ENCODE measurements at places on chromosomes 3 and 15.

DNA sequence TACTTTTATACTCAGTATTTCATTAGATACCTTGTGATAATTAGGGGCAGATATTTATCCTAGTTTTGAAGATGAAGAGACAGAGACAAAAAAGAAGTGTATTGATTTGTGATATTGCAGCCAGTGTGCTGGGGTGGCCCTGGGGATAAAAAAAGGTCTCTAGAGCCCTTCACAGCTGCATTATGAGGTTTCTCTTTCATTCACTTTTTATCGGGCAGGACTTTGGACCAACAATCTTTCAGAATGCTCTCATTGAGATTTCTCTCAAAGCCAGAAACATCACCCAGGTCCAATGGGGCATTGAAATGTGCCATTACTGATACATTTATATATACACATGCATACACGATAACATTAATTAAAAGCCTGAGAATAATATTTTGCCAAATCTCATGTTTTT, 20.5 kb upstream of the SELENOT start:
- peak; percentile 28 for DNase-seq

DNA sequence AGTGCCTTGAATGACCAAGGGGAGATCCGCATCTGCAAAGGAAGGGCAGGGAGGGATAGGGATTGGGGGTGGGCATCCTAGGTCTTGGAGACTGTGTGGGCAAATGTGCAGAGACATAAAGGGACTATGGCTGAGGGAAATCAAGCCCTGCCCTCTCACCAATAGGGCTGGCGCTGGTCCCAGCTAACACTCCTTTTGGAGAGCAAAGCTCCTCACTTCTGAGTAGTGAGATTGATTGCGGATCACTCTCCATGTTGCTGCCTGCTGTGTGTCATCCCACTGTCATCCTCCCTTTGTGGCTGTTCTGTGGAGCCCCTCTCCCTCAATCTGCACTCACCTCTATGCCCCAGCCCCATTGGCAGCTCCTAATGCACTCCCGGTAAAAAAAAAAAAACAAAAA, 2.2 kb upstream of the CELSR3 start:
- no peak for DNase-seq

DNA sequence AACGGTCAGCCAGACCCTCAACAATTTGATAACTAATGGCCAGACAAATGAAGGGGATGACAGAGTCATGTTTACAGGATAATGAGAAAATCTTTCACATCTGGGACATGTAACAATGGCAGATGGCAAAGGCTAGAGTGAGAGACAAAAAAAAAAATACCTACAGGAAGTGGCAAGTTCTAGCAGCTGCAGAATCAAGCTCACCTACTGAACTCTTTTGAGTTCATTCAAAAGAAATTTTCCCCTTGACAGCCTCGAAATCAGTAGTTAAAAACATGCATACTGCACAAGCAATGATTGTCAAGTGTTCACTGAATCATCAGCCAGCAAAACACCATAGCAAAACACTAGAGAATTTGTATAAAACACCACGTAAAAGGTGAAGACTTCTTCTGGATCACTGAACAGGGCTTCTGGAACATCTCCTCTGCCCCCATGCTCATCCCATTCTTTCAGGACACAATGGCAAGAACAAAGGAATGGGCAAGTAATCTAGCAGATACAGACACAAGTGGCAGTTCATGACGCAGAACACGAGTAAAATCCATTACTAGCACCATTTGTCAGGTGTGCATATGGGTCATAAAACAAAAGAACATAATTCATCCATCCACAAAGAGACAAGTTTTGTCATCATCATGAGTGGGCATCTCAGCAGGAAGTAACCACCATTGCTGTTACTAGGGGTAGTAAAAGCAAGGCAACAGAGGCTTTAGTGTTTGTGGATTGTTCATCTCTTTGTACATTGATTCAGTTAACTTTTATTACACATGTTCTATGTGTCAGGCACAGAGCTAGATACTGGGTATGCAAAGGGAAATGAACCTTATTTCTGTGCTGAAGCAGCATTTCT, 13.8 kb upstream of the KCNMB2 start:
- no peak for DNase-seq

DNA sequence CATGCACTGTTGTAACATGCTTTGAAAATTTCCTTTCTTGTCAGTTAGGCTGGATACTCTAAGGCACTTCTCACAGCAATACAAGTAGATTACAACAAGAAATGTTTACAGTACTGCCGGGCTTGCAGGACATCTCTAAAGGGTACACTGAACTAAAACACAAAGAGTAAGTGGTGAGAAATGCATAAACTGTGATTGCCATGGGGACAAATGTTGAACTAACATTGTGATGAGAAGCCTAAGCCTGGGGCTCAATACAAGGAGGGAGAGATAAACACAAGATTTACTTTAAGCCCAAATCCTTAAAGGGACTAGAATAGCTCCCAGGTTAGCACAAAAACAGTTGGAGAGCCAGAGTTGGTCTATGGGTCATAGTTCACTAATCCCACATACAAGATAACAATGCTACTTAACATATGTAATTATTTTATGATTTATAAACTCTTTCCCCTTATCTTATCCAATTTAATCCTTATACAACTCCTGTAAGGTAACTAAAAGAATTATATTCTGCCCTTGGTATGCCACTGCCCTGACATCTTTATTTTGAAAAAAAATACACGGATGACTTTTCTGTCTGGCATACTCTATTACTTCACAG, 126.9 kb downstream of the THRB start:
- DNase-seq = no peak

GRCh38 chr3:55824406-55824805, 337.3 kb upstream of the WNT5A start:
- DNase-seq = no peak

DNA sequence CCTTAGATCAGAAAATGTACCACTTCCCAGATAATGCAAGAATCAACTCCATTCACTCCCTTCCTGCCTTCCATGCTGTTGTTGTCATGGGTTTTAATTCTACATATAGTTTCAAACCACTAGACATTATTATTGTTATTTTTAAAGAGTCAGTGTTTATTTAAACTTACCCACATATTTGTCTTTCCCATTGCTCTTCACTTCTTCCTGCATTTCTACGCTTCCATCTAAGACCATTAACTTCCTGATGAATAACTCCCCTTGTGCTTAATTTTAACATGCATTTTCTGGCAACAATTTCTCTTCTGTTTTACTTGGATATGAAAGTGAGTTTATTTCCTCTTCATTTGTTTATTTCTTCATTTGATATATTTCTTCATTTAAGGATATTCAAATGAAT, 127.1 kb upstream of the FHIT start:
- DNase-seq = no peak

DNA sequence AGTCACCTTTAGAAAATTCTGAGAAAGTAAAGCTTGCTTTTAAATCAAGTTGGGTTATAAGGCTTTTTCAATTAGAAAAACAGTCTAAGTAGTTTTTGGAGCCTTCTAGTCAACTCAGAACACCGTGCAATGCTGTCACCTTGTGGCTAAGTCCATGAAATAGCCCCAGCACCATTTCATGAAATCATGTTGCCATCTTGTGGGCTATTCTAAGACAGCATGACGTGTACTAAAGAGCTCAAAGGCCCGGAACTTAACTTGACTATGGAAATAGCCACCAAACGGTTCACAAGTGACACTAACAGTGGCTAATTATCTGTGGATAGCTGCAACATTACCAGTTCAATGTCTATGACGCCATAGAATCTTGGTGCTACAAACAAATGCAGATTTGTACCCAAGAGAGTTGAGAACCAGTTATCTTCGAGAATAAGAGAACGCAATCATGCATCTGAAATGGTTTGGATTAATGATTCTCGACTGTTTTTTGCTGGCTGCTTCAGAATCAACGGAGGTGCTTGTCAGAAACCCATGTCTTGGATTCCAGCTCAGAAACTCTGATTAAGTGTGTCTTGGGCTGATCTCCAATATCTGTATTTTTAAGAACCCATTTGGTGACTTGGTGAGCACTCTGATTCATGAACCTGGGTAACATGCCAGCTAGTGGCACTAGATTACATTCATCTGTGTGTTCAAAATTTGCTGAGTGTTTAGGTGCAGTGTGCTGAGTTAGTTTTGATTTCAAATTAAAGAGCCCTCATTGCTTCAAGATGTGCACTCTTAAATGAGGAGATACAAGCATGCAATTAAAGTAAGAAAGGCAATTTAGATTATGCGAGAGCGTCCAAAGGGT, 111.2 kb upstream of the MCTP2 start:
- DNase-seq = peak; percentile 61

- DNase-seq = no peak
Measured at GRCh38 chr15:40081691-40082194, 26.9 kb downstream of the BMF start.

- DNase-seq = no peak
Measured at GRCh38 chr3:2166552-2166951, 67.9 kb downstream of the CNTN4 start.

DNA sequence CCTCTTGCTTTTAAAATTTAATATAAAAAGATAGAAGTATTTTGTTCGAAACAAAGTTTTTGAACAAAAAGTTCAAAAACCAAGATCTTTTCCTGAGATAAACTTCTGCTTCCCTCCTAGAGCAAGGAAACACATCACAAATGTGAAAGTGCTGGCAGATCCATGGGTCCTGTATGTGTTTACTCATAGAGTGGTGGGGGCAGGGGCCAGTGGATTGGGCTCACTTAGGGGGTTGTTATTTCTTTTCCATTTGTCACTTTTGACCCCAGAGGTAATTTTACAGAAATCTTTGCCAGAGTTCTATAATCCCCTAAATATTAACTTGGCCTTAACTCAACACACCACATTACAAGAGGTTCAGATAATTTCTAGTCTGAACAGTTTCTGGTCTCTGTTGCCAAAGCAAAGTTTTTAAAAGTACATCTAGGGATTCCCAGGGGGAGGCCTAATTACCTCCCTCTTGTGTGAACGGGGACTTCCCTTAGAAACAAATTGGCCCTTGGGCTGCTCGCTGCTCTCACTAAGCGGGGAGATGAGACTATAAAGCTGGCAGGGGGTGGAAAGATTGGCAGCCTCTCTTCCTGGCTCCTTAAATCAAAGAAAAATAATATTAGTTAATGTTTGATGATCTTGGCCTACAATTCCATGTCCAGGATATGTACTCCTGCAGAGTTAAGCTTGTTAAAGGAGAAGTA, 66.8 kb upstream of the PTX3 start:
- no peak for DNase-seq

DNA sequence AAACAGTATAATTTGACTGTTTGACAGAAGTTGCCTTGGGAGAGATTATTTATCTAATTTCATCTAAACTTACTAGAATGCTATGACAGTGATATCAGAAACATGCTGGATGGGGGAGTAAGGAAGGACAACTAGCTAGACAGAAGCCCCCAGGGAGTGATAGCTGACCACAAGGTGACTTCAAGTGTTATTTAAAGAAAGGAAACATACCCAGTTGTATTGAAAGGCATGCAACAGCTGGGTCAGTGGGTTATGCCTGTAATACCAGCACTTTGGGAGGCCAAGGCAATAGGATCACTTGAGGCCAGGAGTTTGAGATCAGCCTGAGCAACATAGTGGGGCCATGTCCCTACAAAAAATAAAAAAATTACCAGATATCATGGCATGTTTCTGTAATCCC, 69.6 kb downstream of the SLC49A4 start:
- DNase-seq = no peak

GRCh38 chr3:44018926-44019325, 222.8 kb upstream of the TOPAZ1 start:
- no peak for DNase-seq

DNA sequence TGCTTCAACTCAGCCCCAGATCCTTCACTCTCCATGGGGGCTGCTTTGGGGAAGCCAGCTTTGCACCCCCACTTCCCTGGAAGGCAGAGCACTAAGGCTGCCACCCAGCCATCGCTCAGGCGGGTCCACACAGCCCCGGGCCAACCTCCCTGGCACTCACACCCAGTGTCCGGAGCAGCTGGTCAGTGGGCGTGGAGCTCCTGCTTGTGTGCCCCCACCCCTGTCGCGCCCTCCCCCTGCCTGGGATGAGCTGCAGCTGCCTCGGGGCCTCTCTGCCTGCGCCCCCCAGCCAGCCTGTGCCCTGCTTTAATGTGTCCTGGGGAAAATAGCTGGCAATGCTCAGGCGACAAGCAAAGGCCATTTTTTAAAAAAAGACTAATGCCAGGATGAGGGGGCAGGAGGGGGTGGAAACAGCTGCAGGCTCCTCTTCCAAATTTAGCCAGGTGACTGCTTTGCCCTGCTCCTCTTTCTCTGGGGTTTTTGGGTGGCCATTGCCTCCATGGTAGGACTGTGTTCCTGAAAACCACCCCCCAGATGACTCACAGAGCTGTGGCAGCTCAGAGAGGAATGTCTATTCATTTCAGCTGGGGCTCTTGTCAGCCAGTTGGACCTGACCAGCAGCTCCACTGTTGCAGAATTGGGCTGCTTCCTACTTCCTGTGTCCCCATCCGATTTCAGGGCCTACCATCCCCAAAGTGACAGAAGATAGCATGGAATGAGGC, 65.0 kb downstream of the CEMIP start:
- no peak for DNase-seq

GRCh38 chr15:41288464-41288863, 43.9 kb downstream of the OIP5 start:
- DNase-seq = no peak

GRCh38 chr15:22936577-22937472, 43.3 kb downstream of the CYFIP1 start:
- DNase-seq = peak; percentile 87
